ENCODE measurements at places on chromosomes 1 and 21.

- no peak for DNase-seq
These were observed 438.5 kb upstream of the PLXNA2 start for GRCh38 chr1:208682664-208683013.

GRCh38 chr1:182956708-182957365, 3.9 kb upstream of the SHCBP1L start:
- DNase-seq = no peak

GRCh38 chr21:34201001-34201400, 127.6 kb downstream of the MRPS6 start:
- no peak for DNase-seq

- DNase-seq = no peak
These were observed 9.4 kb upstream of the TMEM52 start for GRCh38 chr1:1928231-1929101.

DNA sequence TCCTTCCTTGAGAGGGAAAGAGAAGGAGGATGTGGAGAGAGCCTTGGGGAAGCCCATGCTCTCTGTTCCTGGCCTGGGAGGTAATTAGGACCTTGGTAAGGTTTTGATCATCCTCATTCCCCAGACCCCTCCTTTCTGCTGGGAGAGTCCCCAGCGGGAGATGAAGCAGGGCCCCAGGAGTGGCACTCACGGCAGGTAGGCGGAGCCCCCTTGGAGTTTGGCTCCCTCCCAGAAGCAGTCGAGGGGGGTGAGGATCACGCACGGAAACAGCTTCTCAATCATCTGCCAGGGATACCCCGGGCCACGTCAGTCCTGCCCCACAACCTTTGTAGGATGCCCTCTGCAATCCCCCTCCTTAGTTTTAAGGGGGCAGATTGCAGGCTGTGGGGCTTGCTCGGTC, 11.5 kb downstream of the PTCH2 start:
- DNase-seq = no peak

GRCh38 chr1:163201906-163202305, 810 bp downstream of the RGS5 start:
- DNase-seq = no peak

- no peak for DNase-seq
These were observed 15.8 kb downstream of the MYOM3 start for GRCh38 chr1:24096009-24096738.

GRCh38 chr1:164589961-164590507, 31.1 kb downstream of the PBX1 start:
- no peak for DNase-seq

DNA sequence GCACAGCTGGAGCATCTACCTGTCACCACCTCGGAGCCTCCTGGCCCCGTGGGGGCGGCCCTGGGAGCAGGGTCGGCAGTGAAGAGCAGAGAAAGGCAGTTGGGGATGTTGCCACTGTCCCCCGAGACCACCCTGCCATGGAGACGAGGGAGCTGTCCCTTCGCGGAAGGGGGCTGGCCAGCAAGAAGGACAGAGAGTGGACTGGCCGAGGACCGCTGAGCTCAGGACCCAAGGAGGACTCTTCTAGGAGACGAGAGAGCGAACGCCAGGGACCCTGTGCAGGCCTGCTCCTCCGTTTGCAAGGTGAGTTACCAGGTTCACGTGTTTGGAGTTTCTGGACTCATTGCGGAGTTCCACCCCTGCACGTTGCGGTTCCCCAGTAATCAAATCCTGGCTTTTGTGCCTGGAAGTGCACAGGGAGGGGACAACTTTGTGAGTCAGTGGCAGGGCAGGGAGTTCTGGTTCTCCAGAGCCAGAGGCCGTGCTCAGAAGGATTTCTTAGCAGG, 5.6 kb upstream of the POFUT2 start:
- DNase-seq = no peak

DNA sequence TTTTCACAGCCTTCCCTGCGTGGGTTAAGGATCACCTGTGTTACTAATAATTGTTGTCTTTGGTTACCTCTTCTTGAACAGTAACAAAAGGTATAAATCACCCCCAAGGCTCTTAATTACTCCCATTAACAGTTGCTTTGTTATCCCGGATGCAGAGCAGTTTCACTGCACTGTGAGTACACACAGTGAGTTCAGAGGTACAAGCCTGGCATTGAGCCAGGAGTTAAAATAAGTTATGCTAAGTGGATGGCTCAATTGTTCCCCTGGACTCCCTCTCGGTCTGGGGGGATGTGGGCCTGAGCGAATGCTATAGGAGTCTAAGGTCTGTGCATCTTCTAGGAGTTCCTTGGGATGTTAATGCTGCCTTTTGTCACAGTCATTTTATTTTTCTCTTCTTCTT, 258.3 kb downstream of the ATG4C start:
- no peak for DNase-seq

DNA sequence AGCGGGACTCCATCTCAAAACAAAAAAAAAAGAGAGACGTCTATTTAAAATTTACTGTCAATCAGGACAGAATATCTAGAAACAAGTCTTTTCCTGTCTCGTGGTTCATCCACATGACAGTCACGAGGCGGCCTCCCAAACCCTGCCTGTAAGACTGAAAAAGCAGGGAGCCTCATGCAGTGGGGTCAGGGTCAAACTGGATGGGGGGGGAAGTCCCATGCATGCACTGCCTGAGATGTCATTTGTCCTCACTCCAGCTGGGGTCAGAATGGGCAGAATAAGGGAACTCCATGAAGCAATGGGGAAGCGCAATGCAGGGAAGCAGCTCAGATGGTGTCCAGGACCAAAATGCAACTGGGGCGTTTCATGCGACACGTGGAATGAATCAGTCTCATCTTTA, 85.5 kb downstream of the PIK3CD start:
- no peak for DNase-seq

GRCh38 chr21:14382486-14382834, 486 bp downstream of the HSPA13 start:
- no peak for DNase-seq

DNA sequence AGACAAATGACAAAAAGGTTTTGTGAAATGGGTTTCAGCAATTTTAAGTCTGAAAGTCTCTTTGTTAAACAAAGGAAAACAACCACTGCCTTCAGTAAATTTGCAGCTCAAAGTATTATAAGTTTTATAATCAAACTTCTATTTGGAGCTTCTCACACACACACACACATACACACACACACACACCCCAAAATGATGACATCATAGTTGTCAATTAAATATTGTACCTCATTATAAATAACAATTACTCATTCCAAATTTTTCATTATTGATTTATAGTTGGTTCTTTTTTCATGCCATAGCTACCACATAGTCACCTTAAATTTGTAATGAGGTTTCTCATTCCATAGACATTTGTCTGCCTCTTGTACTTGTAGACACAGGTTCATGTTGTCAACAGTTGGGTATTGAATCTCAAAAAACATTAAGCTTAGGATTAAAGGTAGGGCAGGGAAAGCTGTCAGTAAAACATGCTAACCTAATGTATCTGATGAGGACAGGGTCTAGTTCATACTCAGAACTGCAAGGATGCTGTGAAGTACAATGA, 2.4 kb upstream of the SERTAD4 start:
- DNase-seq = no peak

GRCh38 chr1:7005762-7006161, 220.5 kb downstream of the CAMTA1 start:
- no peak for DNase-seq

GRCh38 chr1:212467843-212468482, 35.2 kb downstream of the NENF start:
- no peak for DNase-seq

GRCh38 chr21:26595971-26596370, 22.9 kb upstream of the CYYR1 start:
- DNase-seq = no peak

GRCh38 chr1:43065616-43066399, 106.3 kb downstream of the EBNA1BP2 start:
- DNase-seq = no peak

- no peak for DNase-seq
These were observed 206.9 kb upstream of the EDN2 start for GRCh38 chr1:41691424-41691823.

GRCh38 chr1:112877750-112878149, 78.2 kb downstream of the SLC16A1 start:
- no peak for DNase-seq

- DNase-seq = peak; percentile 16
These were observed 956 bp upstream of the SCAF4 start for GRCh38 chr21:31732597-31733550.

GRCh38 chr1:52814465-52814864, 28.1 kb upstream of the ZYG11A start:
- no peak for DNase-seq

DNA sequence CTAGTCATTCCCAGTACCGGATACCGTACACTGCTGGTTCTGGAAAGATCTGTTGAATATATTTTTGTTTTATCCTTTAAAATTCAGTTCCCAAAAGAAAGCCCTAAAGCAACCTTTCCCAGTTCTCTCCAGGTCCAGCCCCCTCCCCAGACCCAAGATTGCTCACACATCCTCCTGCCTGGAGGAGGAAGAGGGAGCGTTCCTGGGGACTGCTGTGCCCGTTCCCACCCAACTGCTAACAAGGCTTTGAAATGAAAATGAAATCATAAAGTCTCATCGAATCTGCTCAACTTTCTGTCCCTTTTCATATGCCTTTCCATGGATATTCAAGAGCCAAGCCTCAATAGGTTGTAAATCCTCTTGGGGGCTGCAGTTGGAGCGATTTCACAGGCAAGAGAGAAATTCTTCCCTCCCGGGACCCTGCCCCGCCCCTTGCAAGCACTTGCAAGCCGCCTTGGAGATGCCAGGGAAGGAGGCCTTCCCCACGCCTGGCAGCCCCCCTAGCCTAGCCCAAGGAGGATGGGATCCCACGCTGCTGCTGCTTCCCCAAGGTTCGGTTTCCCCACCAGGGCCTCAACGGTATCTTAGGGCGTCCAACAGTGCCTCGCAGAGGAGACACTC, 113.2 kb upstream of the CACHD1 start:
- DNase-seq = no peak

DNA sequence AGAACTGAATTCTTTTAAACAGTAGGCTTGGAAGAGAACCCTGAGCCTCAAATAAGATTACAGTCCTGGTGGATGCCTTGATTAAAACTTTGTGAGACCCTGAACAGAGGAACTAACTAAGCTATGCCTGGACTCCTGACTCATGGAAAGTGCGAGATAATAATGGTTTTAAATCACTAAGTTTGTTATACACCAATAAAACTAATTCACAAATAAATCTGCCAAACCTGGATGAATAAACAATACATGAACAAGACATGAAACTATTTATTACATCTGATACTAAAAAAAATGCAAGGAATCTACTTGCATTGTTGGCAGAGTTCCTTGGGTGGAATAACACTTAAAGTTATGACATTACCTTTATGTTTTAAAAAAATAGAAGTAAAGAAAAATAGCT, 118.4 kb downstream of the PIGK start:
- DNase-seq = no peak

GRCh38 chr1:160127381-160127780, 11.8 kb downstream of the ATP1A2 start:
- DNase-seq = no peak

GRCh38 chr1:11643782-11644181, 10.4 kb downstream of the FBXO2 start:
- DNase-seq = no peak

DNA sequence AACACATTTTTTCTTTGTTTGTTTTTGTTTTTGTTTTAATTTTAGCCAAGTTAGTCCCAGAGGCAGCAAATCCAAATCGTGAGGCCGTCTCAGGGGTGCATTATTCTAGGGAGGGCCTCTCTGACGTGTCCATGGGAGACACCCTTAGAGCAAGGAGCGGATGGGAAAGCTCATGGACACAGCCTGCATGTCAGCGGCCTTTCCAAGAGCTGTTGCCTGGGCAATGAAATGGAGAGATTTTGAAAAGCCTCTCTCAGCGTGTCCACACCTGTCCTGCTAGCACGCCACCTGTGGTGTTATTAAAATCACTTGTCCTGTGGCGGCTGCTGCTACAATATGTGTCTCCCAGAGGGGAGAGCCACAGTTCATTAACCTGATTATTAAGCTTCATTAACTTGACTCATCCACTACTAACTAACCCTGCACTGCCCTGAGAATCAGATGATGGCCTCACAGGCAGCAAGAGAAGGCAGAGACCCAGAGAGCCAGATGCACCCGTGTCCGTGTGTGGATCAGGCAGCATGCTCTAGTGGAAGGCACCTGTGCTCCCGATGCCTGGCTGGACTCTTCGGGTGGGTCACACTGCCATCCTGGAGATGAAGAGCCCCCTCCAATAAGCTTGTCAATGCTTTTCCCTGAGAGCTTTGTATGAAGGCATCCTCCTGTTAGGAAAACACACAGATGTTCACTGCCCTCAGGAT, 133.3 kb downstream of the PGBD5 start:
- DNase-seq = no peak

- no peak for DNase-seq
These were observed 6.0 kb downstream of the TRPM2 start for GRCh38 chr21:44359396-44359795.

GRCh38 chr1:159598196-159598595, 10.6 kb downstream of the APCS start:
- no peak for DNase-seq

DNA sequence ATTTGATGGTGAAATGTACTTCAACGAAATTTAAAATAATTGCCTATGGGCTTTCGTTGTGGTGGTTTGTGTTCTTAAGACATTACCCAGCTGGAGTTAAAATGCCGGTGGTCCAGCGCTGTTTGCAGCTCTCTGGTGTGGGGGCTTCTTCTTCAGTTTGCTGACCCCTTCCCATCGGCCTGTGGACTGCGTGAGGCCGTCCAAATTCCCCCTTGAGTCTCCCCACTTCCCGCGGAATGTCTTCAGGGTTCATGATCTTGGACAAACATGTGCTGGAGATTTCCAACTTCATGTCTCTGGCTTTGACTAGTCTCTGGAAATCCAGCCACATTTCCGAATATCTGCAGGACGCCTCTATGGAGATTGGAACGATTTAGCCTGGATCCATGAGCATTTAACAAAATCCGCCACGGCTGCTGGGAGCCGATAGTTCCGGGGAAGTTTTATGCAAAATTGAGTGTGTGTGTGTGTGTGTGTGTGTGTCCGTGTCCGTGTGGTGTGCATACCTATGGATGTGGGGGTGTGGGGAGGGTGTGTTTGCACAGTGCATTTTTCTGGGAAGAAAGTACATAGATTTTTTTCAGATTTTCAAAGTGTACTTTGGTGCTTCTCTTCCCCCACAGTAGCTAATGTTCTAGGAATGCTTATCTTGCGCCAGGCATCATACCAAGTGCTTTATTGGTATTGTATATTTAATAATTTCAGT, 117.2 kb downstream of the PCP4 start:
- no peak for DNase-seq

DNA sequence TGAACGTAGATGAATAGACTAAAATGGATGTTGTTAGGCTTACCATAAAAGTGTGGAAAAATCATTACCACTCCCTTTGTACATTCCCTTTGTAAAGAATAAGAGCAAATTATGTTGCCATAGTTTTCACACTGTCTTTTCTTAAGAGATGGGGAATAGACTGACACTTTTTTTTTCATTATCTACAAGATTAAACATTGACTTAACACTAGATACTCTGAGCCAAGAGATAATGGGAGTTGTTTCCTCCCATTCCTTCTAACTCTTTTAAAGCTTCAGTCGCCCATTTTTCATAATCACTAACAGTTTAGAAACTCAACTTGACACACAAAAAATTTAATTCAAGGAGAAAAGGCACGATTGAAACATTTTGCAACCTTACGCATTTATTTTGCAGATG, 10.1 kb downstream of the AIDA start:
- no peak for DNase-seq

GRCh38 chr1:89487972-89488371, 36.7 kb upstream of the LRRC8B start:
- DNase-seq = no peak

- DNase-seq = no peak
These were observed 66.6 kb downstream of the SCMH1 start for GRCh38 chr1:41175546-41175945.
